ENCODE measurements at places on chromosomes 16 and 17.

DNA sequence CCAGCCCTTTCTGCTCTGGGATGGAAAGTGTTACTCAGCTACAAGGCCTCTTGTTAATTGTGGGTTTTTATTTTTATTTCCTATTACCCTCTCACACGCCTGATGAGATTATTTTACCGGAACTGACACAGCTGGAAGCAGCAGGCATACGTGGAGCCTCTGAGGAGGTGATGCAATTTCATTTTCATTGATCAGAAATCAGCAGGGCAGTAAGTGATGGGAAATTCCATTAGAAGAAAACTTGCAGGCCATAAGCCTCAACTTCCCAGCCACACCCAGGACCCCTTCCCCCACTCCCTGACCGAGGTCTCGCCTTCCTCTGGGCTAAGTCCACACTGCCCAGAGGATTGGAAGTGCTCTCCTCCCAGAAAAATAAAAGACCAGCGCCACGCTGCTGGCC lies 69.7 kb downstream of the ZFHX3 start:
- no peak for DNase-seq

GRCh38 chr17:50087912-50088405 lies 7.2 kb upstream of the PDK2 start:
- DNase-seq: no peak

GRCh38 chr16:3695610-3696369 lies 21.5 kb downstream of the TRAP1 start:
- no peak for DNase-seq

DNA sequence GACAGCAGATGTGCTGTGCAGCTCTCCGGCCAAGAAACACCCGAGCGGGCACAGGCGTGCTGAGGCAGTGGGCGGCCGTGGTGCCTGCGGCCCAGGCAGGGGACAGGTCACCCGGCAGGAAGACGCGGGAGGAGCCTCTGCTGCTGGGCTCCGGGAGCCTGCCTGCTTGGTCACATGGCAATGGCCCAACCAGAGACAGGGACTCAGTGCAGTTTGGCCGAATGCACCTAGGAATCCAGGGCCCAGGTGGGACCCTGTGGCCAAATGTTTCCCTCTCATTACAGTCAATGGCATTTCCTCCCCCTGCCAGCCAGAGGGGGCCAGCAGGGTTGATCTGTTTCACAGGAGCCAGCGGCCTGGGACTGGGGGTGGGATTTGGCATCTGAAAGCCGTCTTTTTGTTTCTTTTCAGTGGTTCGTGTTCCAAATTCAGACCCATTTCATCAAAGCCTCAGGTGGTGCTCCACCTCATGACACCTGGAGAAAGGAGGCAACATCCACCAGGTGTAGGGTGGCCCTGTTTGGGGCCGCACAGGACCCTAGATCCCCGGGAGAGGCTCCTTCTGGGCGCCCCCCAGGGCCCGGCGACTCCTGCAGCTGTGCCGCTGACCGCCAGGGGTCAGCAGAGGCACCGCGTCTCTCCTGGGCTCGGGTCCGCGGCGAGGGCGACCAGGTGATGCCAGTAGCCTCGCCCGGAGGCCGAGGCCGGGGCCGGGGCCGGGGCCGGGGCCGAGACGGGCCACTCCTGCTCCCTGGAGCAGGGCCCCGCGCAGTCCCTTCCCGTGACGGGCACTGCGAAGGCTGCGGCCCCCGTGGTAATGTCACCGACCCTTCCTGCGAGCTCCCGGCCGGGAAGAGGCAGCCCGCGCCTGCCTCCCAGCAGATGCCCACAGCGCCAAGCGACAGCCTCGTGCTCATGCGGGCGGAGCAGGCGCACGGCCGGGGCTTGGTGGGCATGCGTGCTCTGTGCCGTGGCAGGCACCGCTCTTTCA lies 118.5 kb downstream of the C16orf78 start:
- no peak for DNase-seq

- no peak for DNase-seq
Observed at GRCh38 chr17:35766903-35767510, 6.3 kb downstream of the C17orf50 start.

- no peak for DNase-seq
Observed at GRCh38 chr17:29384901-29385300, 5.3 kb upstream of the TAOK1 start.

GRCh38 chr16:69270395-69270794 lies 40.8 kb upstream of the VPS4A start:
- no peak for DNase-seq

DNA sequence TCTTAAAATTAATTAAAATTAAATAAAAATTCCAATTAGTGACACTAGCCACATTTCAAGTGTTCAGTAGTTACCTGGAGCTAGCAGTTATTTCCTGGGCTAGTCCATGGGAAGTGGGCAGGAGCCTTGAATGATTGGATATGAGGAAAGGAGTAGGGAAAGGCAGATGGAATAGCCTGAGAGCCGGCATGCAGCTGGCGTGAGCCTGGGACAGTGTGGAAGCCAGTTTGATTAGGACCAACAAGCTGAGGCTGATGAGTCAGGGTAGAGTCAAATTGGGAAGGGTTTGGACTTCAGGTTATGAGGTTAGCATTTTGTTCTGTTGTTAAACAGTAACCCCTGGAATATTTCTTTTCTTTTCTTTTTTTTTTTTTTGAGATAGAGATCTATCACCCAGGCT lies 15.3 kb upstream of the GNA13 start:
- no peak for DNase-seq

GRCh38 chr16:381789-382717 lies at the start of gene PGAP6:
TSS of gene PGAP6 (minus strand) at chr16:381978. CDS start at chr16:381821, 157 bp downstream.
- no peak for DNase-seq

DNA sequence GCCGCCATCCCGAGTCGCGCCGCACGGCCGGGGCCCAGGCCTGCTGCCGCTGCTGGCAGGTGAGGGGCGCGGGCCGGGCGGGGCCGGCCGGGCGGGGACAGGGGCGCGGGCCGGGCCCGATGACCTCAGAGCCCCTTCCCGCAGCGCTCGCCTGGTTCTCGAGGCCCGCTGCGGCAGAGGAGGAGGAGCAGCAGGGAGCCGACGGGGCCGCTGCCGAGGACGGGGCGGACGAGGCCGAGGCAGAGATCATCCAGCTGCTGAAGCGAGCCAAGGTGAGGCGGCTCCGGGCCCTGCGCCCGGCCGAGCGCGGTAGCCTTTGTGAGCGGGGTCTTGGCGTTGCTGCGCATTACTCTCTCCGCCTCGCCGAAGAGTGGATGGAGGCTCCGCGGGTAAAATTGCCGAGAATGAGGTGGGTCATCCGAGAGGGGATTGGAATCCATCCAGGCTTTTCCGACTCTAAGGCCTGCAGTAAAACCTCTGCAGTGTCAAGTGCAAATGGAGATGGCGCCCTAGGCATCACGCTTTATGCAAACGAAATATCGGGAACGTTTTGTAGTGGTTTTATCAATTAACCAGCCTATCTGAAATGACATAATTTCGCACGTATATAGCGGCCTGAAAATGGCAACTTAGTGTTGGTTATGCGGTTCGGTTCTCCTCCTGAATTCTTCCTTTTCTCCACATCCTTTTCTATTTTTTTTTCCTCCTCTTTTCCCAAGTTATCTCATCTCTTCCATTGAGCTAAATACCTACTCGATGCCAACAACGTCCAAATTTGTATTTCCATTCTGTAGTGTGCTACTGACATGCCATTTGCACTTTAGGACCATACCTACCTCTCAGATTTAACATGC lies 577 bp downstream of the TTC19 start:
- DNase-seq: no peak

- DNase-seq: peak; percentile 95
Observed at GRCh38 chr17:13541032-13541480, 60.7 kb downstream of the HS3ST3A1 start.

DNA sequence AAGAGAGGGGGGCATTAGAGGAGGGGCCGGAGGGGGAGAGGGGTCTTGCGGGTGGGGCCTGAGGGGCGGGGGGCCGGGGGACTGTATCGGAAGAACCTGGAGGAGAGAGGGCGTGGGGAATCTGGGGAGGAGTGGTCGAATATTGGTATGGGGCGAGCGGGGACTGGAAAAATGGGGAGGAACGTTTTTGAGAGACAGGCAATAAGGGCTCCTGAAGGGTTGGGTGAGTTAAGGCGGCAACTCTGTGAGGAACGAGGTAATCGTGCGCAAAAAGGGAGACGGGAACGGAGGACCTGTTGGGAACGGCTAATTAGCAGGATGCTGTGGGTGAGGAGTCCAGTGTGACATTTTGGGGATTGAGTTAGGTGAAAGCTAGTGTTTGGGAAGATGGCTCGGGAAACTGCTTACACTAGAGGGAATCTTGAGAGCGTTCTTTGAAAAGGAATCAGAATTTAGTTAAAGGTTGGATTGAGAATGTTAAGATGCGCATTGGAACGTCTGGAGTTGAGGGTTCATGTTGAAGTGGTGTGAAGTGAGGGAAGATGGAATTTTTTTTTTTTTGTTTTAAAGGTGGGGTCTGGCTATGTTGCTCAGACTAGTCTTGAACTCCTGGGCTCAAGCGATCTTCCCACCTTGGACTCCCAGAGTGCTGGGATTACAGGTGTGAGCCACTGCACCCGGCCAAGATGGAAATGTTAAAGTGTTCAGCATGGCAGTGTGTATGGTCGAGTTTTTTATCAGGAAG lies 662 bp downstream of the WIPF2 start:
- no peak for DNase-seq

- no peak for DNase-seq
Observed at GRCh38 chr16:75317101-75317522, 65.7 kb upstream of the BCAR1 start.

GRCh38 chr16:64866021-64866420 lies 255.8 kb downstream of the CDH11 start:
- DNase-seq: no peak

- peak; percentile 73 for DNase-seq
Observed at GRCh38 chr16:4693296-4693955, at the start of gene NUDT16L1. TSS of gene NUDT16L1 (plus strand) at chr16:4693562. CDS start at chr16:4693727, 165 bp downstream.

GRCh38 chr16:66735891-66736290 lies 15.5 kb downstream of the DYNC1LI2 start:
- no peak for DNase-seq

- DNase-seq: no peak
Observed at GRCh38 chr17:65438173-65438572, 123.3 kb downstream of the AXIN2 start.

- no peak for DNase-seq
Observed at GRCh38 chr17:2346475-2346874, 9.2 kb downstream of the SGSM2 start.

DNA sequence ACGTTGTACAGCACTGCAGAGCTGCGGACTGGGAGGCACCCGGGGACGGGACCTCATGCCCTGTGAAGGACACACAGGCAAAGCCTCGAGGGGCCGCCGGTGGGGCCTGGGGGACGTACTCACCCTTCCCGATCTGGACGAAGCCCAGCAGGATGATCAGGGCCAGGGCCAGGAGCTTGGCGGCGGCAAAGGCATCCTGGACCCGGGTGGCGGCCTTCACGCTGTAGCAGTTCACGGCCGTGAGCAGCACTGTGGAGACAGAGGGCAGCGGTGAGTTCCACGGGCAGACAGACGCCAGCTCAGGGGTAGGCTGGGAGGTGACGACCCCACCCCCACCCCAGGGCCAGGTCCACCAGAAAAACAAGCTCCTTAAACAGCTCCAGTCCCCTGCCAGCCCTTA lies 17.7 kb downstream of the SLC7A5 start:
- DNase-seq: no peak

- DNase-seq: no peak
Observed at GRCh38 chr17:74523308-74523707, 8.0 kb downstream of the CD300LB start.

- peak; percentile 65 for DNase-seq
Observed at GRCh38 chr17:42322382-42323267, 34.3 kb downstream of the STAT5A start.

DNA sequence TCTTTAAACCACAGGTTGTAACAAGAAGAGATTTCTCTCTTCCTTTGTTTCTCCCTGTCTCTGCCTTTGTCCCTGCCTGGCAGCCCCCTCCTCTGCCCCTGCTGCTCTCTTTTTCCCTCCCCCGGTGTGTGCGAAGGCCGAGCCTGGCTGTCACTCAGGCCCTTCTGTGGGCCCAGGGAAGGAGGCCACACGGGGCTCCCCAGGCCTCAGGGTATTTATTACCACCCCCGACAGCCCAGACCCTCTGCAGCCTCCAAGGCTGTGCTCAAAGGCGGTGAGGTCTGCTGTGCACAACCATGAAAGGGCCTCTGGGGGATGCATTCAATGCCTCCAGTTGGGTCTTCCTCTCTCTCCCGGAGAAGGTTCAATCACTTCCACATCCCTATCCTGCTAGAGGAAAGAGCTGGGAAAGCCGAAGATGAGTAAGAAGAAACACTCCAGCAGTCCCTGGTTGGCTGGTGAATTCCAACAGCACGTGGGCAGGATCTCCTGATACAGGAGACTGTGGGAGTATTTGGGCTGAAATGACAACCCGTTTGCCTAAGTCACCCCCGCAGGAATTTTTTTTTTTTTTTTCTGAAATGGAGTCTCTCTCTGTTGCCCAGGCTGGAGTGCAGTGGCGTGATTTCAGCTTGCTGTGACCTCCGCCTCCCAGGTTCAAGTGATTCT lies 34.2 kb downstream of the ZNF423 start:
- DNase-seq: no peak

GRCh38 chr17:13862346-13862745 lies 207.0 kb upstream of the COX10 start:
- DNase-seq: no peak

DNA sequence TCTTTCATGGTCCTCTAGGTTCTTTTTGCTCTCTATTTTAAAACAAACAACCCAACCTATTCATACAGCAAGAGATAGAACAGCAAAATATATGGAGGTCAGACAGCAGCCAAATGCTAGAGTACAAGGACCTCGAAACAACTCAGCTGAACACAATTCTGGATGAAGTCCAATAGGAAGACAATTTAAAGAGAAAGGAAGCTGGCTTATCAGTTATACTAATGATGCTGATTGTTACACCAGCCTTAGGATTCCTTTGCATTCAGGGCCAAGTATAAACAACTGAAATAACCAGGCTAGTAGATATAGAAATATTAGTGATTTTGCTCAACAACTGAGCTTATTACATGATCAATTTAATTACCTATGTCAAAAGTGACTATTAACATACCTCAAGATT lies 2.5 kb downstream of the SSH2 start:
- no peak for DNase-seq

DNA sequence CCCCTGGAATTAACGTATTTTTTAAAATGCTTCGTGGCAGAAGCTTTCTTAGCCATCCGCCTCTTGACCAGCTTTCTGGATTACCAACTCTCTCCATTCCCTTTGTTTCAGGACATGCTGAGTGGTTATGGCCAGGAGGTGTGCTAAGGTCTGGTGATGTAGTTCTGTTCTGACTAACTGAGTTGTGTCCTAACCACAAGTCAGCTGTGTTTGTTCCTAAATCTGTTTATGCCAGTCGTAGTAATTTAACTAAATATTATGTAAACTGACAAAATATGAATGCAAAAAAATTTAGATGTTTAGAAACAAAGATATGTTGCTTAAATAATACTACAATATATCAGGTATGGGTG lies 61.6 kb downstream of the MRTFB start:
- DNase-seq: no peak

GRCh38 chr17:27554152-27554551 lies 76.8 kb upstream of the LGALS9 start:
- DNase-seq: no peak

- DNase-seq: peak; percentile 71
Observed at GRCh38 chr16:59060207-59060606, 326.1 kb upstream of the GOT2 start.

GRCh38 chr16:2515180-2515851 lies 1.6 kb downstream of the ATP6V0C start:
- no peak for DNase-seq

GRCh38 chr17:40956401-40957254 lies 10.1 kb downstream of the KRT39 start:
- DNase-seq: peak; percentile 65

Data from retinal pigment epithelial cell (primary cell).